ENCODE measurements at places on chromosomes 4 and X. TPM values are rescaled to one million over a fixed set of nuclear protein-coding genes. Genes with fewer than 3 reads are reported as not detected.

The ODAM gene
- total RNA-seq, result not detected

The GSX2 gene
- total RNA-seq, result not detected

DNA sequence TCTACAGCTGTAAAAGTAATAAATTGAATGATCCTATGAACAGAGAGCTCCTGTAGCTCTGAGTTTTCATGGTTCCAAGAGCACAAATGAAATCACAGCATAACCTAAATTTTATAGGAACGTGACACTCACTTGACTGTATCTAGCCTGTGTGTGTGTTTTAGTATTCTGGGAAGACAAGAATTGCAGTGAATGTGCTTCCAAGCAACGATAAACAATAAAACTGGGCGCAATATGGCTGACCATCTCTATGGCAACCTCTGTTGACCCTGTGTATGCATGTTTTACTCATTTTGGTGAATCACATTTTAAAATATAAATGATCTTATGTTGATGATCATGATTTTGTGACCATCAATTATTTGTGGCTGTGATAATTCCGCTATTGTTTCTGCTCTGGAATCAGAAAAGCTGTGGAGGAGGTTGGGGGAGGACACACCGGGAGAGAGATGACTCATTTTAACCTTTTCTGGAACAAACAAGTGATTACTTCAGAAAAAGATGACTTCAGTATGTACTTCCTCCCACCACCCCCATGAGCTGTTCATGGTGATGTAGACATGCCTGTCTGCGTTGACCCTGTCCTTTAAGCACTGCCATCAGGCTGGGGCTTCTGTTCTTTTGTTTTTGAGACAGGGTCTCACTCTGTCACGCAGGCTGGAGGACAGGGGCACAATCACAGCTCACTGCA, 31.8 kb downstream of the USP11 start:
- peak overlapping the region; percentile 78 for H3K27ac ChIP-seq
- DNase-seq, result peak; percentile 29
- peaks cover 26% of the 10 kb centered on the region for H3K27me3 ChIP-seq
- H3K36me3 ChIP-seq, result no peaks in the 10 kb centered on the region

The CT83 gene
- not detected for total RNA-seq

The ASB5 gene
- total RNA-seq, result not detected

Data from activated T-cell treated with anti-CD3 and anti-CD28 coated beads, Interleukin-2, amount 50 U/mL, for 72 hours (primary cell).